ENCODE measurements at places on chromosomes 7 and 10.
A peak's percentile ranks its signal among the peaks of the same experiment; 100 is the strongest.

DNA sequence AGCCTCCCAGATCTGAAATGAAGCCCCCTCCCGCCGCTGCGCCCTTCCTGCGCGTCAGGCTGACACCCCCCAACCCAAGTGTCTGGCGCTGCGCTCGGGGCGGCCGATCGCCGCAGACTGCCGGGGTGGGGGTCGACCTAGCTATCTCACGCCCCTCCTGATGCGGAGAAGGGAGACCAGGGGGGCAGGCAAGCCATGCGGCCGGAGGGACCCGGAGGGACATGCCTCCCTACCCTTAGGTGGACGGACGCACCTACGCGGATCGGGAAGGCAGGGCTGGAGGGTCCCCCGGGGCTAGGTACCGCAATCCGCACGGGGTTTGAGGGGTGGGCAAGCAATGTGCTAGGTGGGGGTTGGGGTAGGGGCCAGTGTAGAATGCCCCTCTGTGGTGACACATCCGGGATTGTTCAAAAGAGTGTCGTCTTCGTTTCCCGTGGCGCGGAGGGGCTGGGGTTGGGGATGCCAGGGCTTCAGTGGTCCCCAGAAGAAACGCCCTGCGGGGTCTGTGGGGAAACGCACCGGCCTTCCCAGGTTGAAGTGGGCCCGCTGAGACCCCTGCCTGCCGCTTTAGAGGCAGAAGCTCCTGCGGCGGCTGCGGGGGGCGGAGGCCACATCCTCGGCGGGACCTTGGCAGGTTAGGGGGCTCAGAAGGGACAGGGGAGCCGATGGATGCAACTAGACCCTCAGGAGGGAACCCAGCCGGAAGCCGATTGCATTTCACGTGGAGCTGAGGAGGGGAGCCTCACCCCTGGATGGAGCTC, 913 bp downstream of the ADCYAP1R1 start:
- DNase-seq: no peak

DNA sequence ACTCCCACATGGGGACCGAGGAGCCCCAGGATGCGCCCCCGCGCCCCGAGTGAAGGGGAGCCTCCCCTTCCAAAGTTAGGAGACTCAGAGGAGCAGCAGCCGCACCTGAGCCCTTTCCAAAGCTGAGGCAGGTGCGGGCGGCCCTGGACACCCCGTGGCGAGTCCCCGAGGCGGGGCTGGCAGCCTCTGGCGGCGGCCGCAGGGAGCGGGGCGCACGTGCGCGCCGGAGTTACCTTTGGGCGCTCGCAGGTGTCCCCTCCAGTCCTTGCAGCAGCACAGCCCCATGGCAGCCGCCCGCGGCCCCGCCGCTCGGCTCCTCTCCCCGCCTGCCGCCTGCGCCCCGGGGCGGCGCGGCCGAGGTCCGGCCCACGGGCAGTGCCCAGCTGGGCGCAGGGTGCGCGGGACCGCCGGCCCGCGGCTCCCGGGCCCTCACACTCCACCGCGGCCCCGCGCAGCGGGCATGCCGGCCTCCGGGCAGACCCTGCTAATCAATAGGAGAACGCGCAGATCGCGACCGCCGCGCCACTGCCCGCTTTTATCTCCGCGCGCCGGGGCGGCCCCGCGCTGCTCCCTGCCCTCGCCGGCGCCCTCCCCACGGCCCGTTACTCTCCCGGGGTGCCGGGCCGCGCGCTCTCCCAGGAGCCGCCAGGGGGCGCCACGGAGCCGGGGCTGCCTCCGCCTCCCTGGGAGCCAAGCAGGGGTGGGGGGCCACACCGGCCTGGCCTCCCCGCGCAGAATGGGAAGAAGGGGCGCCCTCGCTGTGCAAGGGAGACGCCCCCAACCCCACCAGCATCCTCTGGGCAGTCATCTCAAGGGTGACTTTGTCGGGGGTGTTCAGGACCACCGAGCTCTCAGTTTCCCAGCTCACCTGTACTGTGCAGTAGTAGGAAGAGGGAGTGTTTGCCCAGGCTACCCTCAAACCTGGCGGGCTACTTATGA, 80.8 kb downstream of the ARHGAP22 start:
- DNase-seq: peak; percentile 61

DNA sequence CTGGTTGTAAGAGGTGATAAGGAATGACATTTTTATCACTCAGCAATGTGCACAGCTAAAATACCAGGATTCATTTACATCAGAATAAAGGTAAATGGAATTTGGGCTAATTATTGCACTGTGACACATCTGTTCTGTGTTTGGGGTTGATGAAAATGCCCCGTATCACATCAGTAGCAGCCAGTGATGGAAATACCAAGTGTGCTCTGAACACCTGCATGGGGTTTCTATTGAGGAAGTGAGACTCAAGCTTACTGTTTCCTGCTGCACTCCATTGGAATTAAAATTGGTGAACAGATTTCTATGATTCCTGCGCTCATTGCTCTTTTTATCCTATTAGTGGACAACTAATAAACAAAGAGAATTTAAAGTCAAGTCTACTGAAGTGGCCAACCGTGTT, 296.9 kb downstream of the NRG3 start:
- DNase-seq: no peak

GRCh38 chr7:90850471-90850870, 254.3 kb downstream of the CDK14 start:
- no peak for DNase-seq

- DNase-seq: no peak
These were observed 651 bp downstream of the MYO3A start for GRCh38 chr10:25934621-25935139.

- no peak for DNase-seq
These were observed 373.5 kb downstream of the KCNMA1 start for GRCh38 chr10:77264107-77264506.

GRCh38 chr7:84536271-84536870, 341.8 kb upstream of the SEMA3A start:
- DNase-seq: no peak

DNA sequence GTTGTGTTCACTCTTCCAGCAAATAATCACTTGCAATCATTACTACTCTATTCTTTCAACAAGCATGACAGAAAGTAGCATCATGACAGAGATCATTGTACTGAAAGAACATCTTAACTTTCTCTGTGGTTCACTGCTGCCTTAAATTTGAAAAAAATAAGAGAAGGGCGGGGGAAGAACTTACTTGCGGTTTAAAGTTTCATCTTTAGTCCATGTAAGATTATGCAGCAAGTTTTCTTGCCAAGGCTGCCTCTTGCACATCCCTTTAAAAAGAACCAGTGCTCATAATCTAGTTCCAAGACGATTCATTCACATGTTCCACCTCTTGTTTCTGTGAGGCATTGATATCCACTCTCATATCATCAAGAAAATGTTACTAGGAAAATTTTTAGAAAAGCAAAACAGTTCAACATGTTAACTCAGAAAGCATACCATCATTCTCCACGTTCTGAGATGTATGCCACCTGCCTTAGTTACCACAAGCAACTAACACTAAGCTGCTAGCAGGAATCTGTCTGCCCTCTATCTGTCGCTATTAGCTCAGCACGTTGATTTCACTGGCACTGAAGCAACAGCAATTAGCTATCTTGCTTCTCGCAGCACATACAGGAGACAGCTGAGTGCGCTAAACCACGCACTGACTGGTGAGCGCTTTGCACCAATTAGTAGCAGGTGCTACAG, at the start of gene PCDH15:
Gene PCDH15 (minus strand): TSS at position 491 of the 681 bp plus-strand sequence. CDS start 136,969 bp downstream, outside the sequence.
- DNase-seq: no peak

DNA sequence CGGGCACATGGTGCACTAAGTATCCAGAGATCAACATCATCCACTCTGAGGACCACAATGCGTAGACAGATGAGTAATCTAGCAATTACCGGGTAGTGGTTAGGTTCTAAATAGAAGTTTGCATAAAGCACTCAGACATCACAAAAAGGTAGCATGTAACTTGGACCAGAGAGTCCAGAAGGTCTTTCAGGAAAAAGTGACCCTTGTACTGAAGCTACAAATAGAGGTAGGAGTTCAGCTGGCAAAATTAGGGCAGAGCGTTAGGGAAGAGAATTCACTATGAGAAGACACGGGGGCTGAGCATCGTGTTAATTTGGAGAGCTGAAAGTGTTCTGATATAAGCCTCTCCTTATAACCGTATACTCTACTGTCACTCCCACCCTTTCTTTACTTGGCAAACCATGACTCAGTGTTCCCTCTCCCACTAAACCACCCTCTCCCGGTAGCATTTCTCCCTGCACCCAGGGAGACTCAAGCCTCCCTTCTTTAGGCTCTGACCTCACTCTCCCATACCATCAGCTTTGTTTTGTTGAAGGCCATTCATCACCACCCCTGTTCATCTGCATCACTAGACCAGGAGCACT, 222.2 kb upstream of the FZD1 start:
- DNase-seq: no peak

- no peak for DNase-seq
These were observed 22.2 kb downstream of the GSAP start for GRCh38 chr7:77393954-77394353.

GRCh38 chr10:132802694-132803320, 16.9 kb upstream of the NKX6-2 start:
- DNase-seq: no peak

GRCh38 chr10:485776-486175, 203.7 kb downstream of the DIP2C start:
- DNase-seq: no peak

- DNase-seq: no peak
These were observed 107.2 kb upstream of the PPIF start for GRCh38 chr10:79239924-79240581.

DNA sequence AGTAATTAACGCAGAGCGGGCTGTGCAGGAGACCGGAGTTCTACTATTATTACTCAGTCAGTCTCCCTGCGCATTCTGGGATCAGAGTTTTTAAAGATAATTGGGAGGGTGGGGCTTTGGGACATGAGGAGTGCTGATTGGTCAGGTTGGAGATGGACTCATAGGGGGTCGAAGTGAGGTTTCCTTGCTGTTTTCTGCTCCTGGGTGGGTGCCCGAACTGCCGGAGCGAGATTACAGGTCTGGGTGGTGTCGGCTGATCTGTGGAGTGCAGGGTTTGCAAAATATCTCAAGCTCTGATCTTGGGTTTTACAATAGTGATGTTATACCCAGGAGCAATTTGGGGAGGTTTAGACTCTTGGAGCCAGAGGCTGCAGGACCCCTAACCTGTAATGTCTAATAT, 3.9 kb upstream of the LRRC27 start:
- DNase-seq: no peak

GRCh38 chr7:71465741-71466189, 333.8 kb downstream of the GALNT17 start:
- DNase-seq: no peak

- DNase-seq: no peak
These were observed 109.4 kb downstream of the PPP1R17 start for GRCh38 chr7:31796375-31796774.

DNA sequence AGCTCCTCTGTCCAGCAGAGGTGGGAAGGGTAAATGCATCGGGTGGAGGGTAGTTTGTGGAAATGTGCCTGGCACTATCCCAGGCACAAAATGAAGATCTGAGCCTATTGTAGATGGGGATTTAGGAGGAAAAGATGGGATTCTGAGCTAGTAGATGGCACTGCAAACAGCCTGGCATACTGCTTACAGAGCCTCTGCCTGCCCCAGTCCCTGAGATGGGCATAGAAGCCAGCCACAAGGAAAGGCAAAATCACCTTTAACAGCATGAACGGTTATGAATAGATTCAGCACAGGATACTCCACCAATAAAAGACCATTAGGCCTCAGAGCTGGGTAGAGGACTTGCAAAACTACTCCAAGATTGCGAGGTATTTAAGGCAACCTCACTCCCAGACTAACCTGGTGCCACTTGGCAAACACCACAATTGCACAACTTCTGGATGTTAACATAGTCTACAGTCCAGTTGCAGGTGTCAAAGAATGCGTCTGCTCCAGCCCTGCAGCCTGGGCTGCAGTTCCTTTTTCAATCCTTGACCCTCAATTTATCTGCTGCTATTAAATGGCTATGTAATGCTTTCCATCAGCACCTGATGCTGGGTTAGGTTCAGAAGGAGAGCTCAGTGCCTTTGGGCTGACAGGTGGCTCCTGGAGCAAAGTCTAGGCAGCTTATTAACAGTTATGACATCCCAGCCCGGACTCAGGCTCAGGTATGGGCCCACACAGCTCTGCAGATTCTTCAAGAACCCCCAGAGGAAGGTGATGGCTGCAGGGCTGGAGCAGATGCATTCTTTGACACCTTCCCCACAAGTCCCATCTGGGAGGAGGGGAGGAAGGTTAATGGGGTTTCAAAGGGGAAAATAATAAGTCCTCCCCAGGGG, 34.0 kb downstream of the CDHR3 start:
- no peak for DNase-seq
